ENCODE measurements at places on chromosomes 4 and X.

DNA sequence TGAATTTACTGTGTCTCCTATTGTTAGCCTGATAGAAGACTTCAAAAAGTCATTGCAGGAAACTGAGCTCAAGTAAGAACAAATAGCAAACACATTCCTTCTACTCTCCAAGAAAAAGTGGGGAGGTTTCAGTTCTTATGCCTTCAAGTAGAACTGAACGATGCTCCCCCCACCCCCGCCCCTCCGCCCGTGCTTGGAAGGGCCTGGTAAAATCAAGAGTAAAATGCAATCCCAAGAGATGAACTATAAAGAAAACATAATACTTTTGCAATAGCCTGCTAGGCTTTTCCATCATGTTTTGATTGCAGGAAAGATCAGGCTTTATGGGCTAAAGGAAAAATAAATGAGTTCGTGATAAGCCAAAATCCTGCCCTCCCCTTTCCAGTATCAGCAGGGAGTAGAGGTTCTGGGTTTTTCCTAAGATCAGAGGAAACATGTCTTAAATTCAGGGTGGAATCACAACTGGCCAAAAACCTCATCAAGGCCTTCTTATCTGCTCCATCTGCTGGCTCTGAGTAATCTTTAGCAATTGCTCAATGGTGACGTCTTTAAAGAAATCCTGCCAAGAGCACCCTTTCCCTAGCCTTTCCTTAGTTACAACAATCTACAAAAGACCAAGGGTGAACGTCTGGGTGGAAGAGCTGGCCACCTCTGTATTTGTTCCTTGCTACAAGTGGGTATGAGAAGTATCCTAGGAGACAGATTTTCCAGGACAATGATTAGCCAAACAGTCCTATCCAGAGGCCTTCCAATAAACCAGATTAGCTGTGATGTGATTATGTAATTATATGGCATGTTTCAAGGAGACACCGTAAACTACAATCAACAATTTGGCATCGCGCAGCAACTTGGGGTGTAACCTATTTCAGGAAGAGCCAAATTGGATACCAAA, 66.3 kb upstream of the FAM9C start:
- peaks cover 1% of the 10 kb centered on the region for H3K4me1 ChIP-seq
- DNase-seq = peak; percentile 37
- no peak overlapping the region for H3K27ac ChIP-seq

GRCh38 chr4:134470544-134470943, 269.0 kb upstream of the PABPC4L start:
- no peak overlapping the region for H3K4me3 ChIP-seq
- no peaks in the 10 kb centered on the region for H3K4me1 ChIP-seq
- DNase-seq = no peak
- no peak overlapping the region for H3K27ac ChIP-seq
- H3K36me3 ChIP-seq = no peaks in the 10 kb centered on the region
- H3K27me3 ChIP-seq = no peaks in the 10 kb centered on the region

DNA sequence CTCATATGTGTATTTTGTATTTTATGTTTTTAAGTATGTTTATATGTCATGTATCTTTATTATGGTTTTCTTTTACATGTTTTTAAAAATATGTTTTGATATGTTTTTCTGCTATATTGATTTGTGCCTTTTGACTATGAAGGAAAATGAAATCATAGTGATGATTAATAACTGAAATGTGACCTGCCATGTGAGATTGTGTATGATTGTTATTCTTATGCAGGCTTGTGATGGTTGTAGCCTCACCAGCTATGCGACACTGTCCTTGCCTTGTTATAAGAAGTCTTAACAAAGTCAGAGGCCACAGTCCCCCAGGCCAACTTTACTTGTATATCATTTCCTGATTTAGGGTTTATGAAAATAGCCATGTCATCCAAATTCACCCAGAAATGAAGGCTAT, 83.2 kb downstream of the TMEM131L start:
- no peaks in the 10 kb centered on the region for H3K27me3 ChIP-seq
- no peaks in the 10 kb centered on the region for H3K36me3 ChIP-seq
- no peak overlapping the region for H3K4me3 ChIP-seq
- peaks cover 1% of the 10 kb centered on the region for H3K4me1 ChIP-seq

- H3K4me1 ChIP-seq = peaks cover 4% of the 10 kb centered on the region
- H3K27ac ChIP-seq = peak overlapping the region; percentile 68
- DNase-seq = no peak
- no peaks in the 10 kb centered on the region for H3K36me3 ChIP-seq
- no peaks in the 10 kb centered on the region for H3K27me3 ChIP-seq
- peak overlapping the region; percentile 37 for H3K4me3 ChIP-seq
Measured at GRCh38 chr4:38803833-38804653, 548 bp downstream of the TLR1 start.

- no peaks in the 10 kb centered on the region for H3K27me3 ChIP-seq
- no peak overlapping the region for H3K4me3 ChIP-seq
- no peak overlapping the region for H3K27ac ChIP-seq
- DNase-seq = no peak
- H3K36me3 ChIP-seq = no peaks in the 10 kb centered on the region
Measured at GRCh38 chr4:124390861-124391260, 321.7 kb downstream of the ANKRD50 start.

- no peak overlapping the region for H3K4me3 ChIP-seq
- H3K27me3 ChIP-seq = no peaks in the 10 kb centered on the region
- H3K4me1 ChIP-seq = no peaks in the 10 kb centered on the region
- H3K36me3 ChIP-seq = no peaks in the 10 kb centered on the region
- no peak for DNase-seq
Measured at GRCh38 chrX:7055386-7056137, 92.0 kb upstream of the STS start.

DNA sequence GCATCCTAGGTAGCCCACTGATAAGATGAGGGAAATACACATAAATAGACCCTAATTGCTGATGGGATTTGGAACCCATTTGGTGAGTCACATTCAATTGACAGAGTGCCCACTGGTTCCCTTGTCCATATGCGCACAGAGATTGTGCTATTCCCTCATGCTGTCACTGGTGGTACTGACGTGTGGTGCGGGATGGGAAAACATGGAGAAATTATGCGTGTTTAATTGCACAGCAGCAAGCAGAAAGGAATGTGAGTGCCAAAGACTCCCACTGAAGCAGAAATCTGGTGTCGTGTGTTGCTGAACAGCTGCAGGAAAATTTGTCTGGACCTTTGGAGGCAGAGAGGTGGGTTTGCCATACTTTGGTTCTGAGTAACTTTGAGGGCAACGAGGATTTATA, 92.2 kb downstream of the NHSL2 start:
- DNase-seq = no peak
- H3K27ac ChIP-seq = no peak overlapping the region
- H3K4me1 ChIP-seq = no peaks in the 10 kb centered on the region
- no peak overlapping the region for H3K4me3 ChIP-seq

DNA sequence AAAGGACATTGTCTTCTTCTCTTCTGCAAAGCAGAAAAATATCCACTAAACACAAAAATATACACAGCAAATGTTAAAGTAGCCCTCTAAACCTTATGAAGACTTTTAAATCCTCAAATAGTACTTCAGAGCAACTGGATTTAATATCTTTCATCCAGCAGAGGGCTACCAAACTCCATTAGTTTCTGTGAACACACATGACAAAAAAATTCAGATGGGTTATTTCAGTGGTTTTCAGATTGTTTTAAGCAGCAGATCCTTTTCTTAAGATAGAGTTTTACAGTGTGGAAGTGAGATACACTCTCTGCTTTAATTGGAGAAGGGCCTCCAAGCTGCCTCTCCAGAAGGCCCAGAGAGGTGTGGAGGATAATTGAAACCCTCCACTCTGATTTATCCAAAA, 56.7 kb downstream of the ANK2 start:
- no peak overlapping the region for H3K4me3 ChIP-seq
- H3K4me1 ChIP-seq = peaks cover 3% of the 10 kb centered on the region
- no peaks in the 10 kb centered on the region for H3K36me3 ChIP-seq

GRCh38 chr4:149311076-149311475, 504.6 kb downstream of the IQCM start:
- no peak for DNase-seq
- no peak overlapping the region for H3K4me3 ChIP-seq
- no peak overlapping the region for H3K27ac ChIP-seq
- H3K36me3 ChIP-seq = no peaks in the 10 kb centered on the region

DNA sequence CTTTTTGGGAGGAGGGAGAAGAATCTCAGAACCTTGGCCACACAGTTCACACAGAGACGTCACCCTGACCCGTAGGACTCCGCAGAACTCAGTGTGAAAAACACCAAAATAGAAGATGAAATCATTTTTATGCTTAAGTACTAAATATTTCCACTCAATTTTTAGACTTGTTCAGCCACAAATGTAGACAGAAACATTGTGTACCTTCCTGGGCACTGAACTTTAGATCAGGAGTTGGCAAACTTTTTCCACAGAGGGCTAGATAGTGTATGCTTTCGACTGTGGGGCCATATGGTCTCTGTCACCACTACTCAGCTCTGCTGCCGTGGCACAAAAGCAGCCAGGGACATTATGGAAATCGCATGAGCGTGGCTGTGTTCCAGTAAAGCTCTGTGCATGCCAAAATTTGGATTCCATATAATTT, 61.8 kb upstream of the STOX2 start:
- no peak overlapping the region for H3K4me3 ChIP-seq
- no peaks in the 10 kb centered on the region for H3K27me3 ChIP-seq
- no peak for DNase-seq
- no peaks in the 10 kb centered on the region for H3K36me3 ChIP-seq

DNA sequence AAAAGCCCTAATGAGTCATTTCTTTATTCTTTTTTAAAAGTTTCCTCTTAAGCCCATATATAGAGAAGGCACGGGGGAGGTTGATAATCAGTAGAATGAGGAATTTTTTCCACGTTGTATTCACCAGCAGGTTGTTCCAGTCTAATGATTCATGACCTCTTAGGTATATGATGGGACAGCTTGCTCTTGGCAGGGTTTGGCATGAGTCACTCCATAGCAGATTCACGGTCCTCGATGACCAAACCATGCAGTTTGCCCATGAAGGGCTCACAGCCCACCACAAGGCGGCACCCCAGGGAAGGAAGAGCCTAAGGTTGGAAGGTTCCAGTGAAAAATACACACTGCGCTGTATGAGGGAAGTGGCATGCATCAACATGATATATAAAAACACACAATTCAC, 623.8 kb upstream of the DIPK2B start:
- H3K36me3 ChIP-seq = no peaks in the 10 kb centered on the region
- H3K27ac ChIP-seq = no peak overlapping the region
- H3K4me1 ChIP-seq = peaks cover 2% of the 10 kb centered on the region
- H3K27me3 ChIP-seq = no peaks in the 10 kb centered on the region
- H3K4me3 ChIP-seq = no peak overlapping the region
- DNase-seq = no peak

DNA sequence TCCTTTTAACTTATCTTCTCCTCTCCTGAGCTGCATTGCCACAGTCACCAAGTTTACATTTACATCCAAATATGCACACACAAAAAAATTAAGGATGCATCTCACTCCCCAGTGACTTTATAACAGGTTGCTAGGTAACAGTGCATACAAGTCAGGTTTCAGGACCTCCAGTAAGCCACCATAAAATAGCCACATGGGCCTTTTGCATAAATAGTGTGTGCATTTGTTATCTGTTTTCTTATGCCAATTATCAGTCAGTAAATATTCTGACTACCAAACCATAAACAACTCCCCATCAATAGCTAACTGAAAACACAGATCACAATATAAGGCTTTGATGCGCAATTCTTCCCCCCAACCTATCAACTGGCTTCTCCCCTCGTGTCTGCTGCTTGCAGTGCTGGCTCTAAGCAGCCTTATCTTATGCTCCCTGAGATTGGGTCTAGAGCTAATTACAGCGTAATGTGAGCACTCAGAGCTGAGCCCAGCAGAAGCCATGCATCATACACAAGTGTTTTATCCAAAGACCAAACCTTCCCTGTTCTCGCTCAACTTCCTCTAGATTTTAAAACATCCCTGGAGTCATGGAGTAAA, 55.4 kb downstream of the ZNF827 start:
- peaks cover 26% of the 10 kb centered on the region for H3K4me1 ChIP-seq
- H3K27me3 ChIP-seq = no peaks in the 10 kb centered on the region
- no peaks in the 10 kb centered on the region for H3K36me3 ChIP-seq
- no peak overlapping the region for H3K27ac ChIP-seq
- H3K4me3 ChIP-seq = no peak overlapping the region

DNA sequence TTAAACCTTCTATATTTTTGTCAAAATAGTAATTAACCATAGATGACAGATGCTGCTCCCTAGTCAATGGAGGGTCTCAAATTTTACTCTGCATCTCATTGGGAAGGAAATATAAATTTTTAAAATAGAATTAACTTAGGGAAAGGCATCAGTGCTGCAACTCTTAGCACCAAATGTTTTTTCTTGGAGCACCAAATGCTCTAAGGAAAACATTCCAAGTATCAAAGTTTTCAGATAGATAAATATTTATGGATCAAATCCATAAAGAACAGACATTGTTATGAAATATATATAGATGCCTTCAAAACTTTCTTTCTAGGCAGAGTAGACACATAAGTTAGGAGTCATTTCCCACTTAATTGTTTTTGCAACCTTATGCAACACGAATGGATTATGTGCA, 168.7 kb downstream of the ANTXR2 start:
- DNase-seq = no peak
- no peak overlapping the region for H3K4me3 ChIP-seq

- no peaks in the 10 kb centered on the region for H3K27me3 ChIP-seq
- DNase-seq = peak; percentile 58
- H3K4me3 ChIP-seq = no peak overlapping the region
- no peaks in the 10 kb centered on the region for H3K4me1 ChIP-seq
- H3K36me3 ChIP-seq = no peaks in the 10 kb centered on the region
- no peak overlapping the region for H3K27ac ChIP-seq
Measured at GRCh38 chrX:150200820-150201287, 162.3 kb upstream of the MAMLD1 start.

- no peaks in the 10 kb centered on the region for H3K4me1 ChIP-seq
- H3K27ac ChIP-seq = peak overlapping the region; percentile 76
- DNase-seq = no peak
- H3K27me3 ChIP-seq = no peaks in the 10 kb centered on the region
- peak overlapping the region; percentile 75 for H3K4me3 ChIP-seq
Measured at GRCh38 chr4:67701517-67701850, 529 bp upstream of the UBA6 start.

- no peak overlapping the region for H3K4me3 ChIP-seq
- no peaks in the 10 kb centered on the region for H3K27me3 ChIP-seq
- H3K36me3 ChIP-seq = no peaks in the 10 kb centered on the region
- DNase-seq = no peak
Measured at GRCh38 chrX:12945494-12945893, 29.4 kb upstream of the TMSB4X start.

DNA sequence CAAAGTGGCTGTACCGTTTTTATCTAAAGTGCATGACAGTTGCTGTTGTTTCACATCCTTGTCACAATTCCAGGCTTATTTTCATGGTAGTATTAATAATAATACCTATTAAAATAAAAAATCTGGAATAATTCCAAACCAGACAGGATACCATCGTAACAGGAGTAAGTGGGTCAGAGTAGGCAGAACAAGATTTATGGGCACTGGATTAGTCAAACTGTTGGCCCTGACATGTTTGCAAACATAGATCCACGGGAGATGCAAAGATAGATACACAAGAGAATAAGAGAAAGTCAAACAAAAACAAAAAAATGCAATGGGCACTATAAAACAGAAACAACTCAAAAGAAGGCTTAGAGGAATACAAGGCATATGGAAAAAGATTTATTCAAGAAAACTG, 449.5 kb upstream of the HS3ST1 start:
- H3K27ac ChIP-seq = no peak overlapping the region
- H3K4me3 ChIP-seq = no peak overlapping the region

- no peaks in the 10 kb centered on the region for H3K36me3 ChIP-seq
- H3K4me1 ChIP-seq = no peaks in the 10 kb centered on the region
- no peak for DNase-seq
- H3K4me3 ChIP-seq = no peak overlapping the region
- H3K27me3 ChIP-seq = no peaks in the 10 kb centered on the region
- H3K27ac ChIP-seq = no peak overlapping the region
Measured at GRCh38 chr4:165814256-165815020, 58.6 kb upstream of the TLL1 start.

All from ovary (tissue), 10 donors.